ENCODE measurements at places on chromosomes 2 and 18.
A peak's percentile ranks its signal among the peaks of the same experiment; 100 is the strongest.

- peak; percentile 34 for DNase-seq
Observed at GRCh38 chr2:118059919-118060478, 28.3 kb upstream of the INSIG2 start.

DNA sequence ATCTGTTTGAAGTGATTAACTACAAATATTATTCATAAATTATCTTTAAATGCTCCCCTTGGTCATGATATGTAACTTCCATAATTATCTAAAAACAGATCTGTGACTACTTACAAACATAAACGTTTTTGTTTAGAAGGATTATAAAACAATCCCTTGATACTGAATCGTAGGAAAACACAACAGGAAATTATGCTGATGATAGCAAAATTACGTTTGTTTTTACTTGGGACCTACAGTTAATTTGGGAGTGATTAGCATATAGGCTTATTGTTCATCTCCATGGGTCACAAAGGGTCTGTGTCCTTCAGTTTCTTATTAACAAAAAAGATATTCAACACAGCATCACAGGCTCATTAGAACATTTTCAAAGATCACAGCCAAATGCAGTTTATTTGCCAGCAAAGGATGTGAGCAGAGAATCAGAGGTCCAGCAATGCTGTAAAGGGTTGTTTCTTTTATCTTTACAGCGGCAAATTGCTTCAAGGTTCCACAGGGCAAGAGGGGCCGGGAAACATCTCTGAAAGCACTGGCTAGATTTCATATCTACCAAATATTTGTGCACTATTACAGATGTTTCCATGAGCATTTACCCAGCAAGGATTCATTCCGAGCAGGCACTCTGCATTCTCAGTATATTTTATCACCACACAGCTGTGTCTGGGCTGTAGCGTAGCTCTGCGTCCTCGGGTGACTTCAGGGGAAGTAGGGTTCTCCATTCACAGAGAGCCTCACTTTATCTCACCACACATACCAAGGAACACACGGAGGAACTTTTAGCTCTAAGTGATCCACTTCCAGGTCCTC lies 4.1 kb downstream of the CCDC195 start:
- no peak for DNase-seq

- DNase-seq, result peak; percentile 89
Observed at GRCh38 chr2:85741833-85742455, 11.8 kb upstream of the ATOH8 start.

GRCh38 chr2:231722721-231723307 lies 14.5 kb downstream of the PTMA start:
- no peak for DNase-seq

DNA sequence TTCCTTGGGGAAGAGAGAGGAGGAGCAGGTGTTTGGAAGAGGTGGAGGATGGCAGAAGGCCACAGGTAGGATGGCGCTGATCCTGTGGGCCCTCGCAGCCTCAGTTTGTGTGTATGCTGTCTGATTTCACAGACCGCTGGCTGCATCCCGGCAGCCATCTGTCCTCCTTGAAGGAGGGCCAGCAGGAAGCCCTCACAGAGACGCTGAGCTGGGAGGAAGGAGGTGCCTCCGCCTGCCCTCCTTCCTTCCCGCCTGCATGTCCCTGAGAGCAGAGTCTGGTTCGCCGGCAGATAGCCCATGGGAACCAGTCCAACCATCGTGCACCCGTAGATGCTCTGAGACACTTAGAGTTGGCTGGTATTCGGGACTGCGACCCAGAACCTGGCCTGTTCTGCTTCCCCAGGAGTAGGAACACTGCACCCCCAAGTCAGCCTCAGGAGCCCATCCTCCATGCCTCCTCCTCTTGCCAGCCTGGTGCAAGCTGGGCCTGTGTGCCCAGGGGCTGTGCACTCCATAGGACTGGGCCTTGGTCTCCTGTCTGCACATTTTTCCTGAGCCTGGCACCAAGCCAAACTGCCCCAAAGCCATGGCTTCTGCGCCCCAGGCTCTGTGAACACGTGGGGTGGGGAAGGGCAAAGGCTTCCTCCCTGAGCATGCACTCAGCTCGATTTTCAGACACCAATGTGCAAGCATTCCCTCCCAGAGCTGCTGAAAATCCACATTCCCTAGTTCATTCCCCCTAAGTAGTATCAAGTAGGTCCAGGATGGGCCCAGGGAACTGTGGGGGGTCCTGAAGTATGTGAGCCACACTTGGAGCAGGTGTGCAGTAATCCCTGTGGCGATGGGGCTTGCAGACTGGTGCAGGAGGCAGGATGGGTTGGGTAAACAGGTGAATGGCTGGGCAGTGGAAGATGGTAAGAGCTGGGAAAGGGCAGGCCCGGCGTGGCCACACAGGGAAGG lies 115.6 kb downstream of the SEPTIN10 start:
- no peak for DNase-seq

DNA sequence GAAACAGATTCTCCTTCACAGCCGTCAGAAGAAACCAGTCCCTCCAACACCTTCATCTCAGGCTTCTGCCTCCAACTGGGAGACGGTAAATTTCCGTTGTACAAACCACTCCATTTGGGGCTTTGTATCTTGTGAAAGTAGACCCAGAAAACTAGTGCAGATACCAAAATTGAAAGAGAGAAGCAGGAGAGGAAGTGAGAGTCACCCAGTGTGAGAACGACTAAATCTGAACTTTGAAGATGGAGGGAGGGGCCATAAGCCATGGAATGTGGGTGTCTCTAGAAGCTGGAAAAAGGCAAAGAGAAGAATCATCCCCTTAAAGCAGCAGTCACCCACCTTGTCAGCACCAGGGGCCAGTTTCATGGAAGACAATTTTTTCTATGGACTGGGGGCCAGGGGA lies 88.3 kb upstream of the LRATD1 start:
- DNase-seq, result no peak

- no peak for DNase-seq
Observed at GRCh38 chr2:125172181-125172580, 1147.1 kb downstream of the CNTNAP5 start.

- DNase-seq, result no peak
Observed at GRCh38 chr18:24368749-24369148, 28.9 kb downstream of the OSBPL1A start.

GRCh38 chr2:199316851-199317250 lies 140.9 kb downstream of the SATB2 start:
- DNase-seq, result no peak

GRCh38 chr18:27528925-27529521 lies 343.9 kb upstream of the CHST9 start:
- no peak for DNase-seq

DNA sequence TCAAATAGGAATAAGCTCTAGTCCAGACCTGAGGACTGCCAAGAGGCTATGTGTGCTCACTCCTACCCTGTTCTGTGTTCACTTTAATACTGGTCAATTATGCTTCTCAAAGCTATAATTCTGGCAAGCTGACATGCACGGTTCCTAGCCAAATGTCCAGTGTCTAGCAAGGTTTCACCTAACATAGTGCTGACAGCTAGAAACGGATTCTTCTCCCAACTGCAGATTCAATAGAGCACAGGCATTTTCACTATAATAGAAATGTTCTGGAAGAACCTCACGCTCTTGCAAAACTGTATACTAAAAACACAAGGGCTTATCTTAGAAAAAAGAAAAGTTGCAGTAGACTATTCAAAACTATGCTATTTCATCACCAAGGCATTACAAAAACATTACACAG lies 45.1 kb downstream of the HDAC4 start:
- DNase-seq, result no peak

DNA sequence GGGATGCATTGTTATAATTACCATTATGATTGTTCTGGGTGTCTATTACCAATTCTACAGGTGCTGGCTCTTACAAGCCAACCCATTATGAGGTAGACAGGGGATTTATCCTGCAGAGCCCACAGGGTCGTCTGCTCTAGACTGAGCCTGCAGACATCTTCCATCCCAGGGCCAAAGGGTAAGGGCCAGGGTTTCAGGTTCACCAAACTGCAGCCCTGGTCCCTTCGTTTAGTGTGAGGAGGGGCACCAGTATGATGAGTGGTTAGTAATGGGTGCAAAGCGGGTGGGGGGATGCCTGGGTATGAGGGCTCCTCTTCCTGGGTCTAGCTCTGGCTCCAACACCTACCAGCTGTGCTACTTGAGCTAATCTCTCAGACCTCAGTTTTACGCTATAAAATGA lies 1.2 kb upstream of the ARID5A start:
- no peak for DNase-seq

DNA sequence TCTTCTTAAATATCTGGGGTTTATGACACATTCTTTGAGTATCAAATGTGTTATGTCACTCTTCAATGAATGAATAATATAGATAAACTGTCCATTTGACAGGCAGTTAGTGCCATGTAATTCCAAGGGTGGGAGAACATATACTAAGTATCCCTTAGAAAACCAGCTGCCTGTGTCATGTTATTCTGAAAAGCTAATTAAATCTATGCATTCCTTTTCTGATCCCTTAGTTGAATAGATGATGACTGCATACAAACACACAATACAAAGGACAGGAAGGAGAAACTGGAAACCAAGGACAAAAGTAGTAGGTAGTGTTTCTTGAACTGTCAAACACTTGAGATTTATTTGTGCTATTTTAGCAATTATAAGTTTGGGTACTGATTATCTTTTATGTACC lies 8.3 kb downstream of the ARHGAP28 start:
- no peak for DNase-seq

DNA sequence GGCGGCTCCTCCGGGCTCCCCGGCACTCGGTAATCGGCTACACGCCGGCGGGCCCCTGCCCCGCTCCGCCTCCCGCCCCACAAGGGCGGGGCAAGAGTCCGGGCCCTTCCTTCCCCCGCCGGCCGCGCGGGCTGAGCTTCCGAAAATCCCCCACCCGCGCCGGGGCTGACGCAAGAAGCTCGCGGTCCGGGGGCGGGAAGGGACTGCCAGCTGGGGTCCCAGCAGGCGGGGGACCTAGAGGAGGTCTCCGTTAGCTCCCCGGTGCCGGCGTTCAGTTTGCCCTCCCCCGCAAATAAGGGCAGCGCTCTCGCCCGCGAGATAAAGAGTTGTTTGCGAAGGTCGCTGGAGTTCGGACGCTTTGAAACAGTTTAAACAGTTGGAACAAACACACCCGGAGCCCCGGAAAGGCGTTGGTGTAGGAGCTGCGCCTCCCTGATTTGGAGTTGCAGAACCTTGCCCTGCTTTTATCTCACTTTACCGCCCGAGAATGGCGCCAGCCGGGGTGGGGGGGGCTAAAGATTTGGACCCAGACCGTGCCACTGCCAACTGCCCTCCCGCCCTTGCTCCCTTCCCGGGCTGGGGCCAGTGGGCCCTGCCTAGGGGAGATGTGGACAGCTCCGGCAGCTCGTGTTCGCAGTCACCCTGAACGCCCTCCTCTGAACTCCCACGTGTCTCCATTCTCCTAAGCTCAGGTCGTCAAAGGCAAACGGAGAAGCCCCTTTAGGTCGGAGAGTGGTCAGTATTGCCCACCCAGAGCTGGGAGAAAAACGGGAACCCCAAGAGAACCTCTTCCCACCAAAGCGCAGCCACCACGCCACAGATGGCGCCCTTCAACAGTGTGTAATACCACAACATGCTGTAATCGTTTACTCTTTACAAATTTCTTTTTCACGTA lies at the start of gene NFE2L2:
NFE2L2 (minus strand) TSS at position 35 of the 895 bp plus-strand sequence. CDS start 151 bp downstream, outside the sequence.
- DNase-seq, result peak; percentile 83

- peak; percentile 23 for DNase-seq
Observed at GRCh38 chr2:15159751-15160177, 401.4 kb downstream of the NBAS start.

GRCh38 chr18:59467497-59467896 lies 108.4 kb upstream of the LMAN1 start:
- no peak for DNase-seq
